ENCODE measurements at places on chromosomes 4 and X.

- DNase-seq, result no peak
Observed at GRCh38 chrX:1781766-1782165, 166.9 kb downstream of the ASMT start.

DNA sequence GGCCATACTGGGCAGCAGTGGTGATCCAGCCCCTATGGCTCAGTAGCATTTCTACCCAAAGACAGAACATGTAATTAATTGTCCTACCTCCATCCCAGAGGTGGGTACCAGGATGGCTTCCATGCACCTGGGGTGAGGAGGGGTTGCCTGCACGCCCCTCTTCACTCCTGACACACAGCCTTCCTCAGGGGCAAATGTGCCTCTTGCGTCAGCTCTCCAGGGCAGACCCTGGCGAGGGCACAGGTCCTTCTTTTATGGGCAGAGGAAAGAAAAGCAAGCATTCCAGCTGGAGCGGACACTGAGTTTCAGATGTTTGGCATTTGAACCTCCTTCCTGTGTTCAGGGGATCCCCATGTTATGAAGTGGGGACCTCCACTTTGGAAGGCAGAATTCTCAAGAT lies 95.6 kb downstream of the PHKA2 start:
- DNase-seq, result no peak

- DNase-seq, result no peak
Observed at GRCh38 chr4:25890571-25891485, 23.2 kb upstream of the SMIM20 start.

- no peak for DNase-seq
Observed at GRCh38 chr4:146790515-146790914, 151.8 kb downstream of the POU4F2 start.

GRCh38 chr4:110347805-110348204 lies 128.2 kb upstream of the ENPEP start:
- DNase-seq, result no peak

DNA sequence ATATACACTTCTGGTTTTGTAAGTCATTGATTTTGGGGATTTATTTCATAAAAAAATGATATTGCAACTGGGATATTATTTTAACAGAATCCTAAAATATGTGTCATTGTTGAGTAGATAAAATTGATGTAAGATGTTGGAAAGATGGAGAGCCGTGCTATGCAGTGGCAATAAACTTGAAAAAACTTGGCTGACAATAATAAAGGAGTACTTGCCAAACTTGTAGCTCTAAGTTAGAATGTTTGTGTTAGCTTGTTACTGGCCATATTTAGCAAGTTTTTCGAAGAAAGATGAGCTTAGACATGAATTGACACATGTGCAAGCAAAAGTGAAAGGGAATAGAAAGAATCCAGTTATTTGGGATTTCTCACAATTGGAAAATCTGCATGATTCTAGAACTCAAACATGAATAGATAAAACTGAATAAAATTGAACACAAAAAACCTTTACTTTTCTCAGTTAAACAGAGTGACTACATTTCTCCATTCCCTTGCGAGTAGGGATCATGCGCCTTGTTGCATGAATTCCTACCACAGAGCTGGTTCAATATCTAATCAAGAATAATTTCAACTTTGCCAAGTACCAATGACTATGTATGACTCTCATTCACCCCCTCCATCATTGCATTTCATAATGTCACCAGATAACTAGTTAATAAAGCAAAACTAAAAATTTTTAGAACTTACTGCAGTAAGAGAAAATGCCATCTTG lies 327.8 kb downstream of the CAMK2D start:
- no peak for DNase-seq
